ENCODE measurements at places on chromosomes 12 and 14. TPM values are rescaled to one million over a fixed set of nuclear protein-coding genes. Genes with fewer than 3 reads are reported as not detected.
A peak's percentile ranks its signal among the peaks of the same experiment; 100 is the strongest.

DNA sequence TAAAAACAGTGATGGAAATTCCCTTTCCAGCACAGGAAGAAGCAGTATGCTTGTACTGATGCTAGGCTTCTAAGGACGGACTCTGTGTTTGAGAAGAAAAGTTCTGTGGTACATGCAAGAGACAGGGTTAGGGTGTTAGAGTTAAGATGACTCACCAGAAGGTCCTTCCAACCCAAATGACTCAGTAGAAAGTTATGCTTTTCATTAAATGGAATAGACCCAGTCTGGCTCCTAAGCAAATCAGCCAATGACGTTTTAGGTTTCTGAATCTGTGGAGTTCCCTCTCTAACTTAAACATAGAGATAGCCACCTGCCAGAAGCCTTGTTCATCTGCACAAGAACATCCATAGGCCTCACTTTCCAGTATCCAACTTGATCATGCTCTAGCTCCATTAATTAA lies 5.7 kb downstream of the PTHLH start:
- no peak for DNase-seq

GRCh38 chr14:95044463-95045105 lies 112.7 kb downstream of the DICER1 start:
- DNase-seq, result no peak

The MORN3 gene
- 0.18 TPM for total RNA-seq

- DNase-seq, result no peak
These were observed 59.9 kb downstream of the DDHD1 start for GRCh38 chr14:53093206-53093605.

- DNase-seq, result no peak
These were observed 33.6 kb upstream of the TMX1 start for GRCh38 chr14:51206462-51206861.

The USP15 gene
- total RNA-seq, result 62.8 TPM

The E2F7 gene
- total RNA-seq, result 16.7 TPM

The VAMP1 gene
- total RNA-seq, result 46.9 TPM

GRCh38 chr12:1606021-1606622 lies 11.7 kb upstream of the FBXL14 start:
- no peak for DNase-seq

DNA sequence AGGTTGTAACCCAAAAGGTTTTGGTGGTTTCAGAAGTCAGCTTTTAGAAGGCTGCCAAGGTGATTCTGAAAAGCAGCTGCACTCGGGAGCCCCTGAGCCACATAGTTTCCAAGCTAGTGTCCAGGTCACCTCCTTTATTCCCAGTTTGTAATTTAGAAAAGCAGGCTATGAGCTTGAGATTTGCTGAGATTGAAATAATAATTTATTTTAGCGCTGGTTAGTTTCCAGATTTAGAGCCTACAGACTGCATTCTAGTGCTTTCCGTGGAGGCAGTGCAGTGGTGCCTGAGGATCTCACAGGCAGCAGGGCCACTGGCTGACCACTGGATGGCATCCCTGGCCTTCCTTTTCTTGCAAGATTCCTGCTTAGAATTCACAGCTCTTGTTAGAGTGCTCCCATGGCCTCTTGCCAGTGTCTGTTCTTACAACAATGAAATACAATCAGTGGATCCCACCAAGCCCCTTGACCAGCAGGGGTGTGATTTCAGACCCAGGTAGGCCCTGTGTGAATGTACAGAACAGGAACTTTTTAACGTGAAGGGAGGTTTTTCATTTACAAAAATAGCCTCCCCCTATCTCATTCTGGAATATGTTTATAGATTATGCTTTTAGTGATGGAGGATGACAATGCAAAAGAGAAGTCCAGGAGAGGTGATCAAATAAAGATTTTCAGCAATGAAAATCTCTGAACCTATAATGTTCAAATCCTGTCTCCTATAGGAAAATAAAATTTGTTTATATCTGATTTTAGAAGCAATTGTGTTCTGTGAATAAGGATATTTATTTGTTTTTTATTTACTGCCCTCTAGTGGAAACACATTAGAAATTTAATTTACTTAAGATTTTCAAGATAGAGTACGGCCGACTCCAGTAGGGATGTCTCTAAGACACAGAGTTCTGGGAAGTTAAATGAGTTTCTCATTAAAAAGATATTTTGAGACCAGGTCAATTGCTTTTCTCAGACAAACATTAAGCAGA lies 362.1 kb upstream of the STXBP6 start:
- DNase-seq, result peak; percentile 18

The GSG1 gene
- total RNA-seq, result not detected

- DNase-seq, result no peak
These were observed 213.4 kb downstream of the EGLN3 start for GRCh38 chr14:33737446-33737845.

DNA sequence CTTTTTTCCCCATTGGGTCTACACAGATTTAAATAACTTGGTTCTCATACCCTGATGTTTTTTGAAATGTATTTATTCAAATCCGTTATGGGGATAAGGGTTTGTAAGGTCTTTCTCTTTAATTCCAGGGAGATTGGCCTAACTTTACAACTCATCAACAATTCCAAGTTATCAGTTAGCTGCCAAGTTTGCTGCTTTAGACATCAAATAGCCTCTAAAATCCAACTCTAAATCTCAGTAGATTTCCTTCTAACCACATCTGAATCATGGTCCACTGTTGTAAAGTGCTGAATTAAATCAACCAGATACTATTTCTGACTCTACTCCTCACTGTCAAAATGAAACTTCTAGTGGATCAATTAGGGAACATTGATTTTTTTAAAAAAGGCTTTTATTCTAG lies 364.1 kb upstream of the E2F7 start:
- no peak for DNase-seq

DNA sequence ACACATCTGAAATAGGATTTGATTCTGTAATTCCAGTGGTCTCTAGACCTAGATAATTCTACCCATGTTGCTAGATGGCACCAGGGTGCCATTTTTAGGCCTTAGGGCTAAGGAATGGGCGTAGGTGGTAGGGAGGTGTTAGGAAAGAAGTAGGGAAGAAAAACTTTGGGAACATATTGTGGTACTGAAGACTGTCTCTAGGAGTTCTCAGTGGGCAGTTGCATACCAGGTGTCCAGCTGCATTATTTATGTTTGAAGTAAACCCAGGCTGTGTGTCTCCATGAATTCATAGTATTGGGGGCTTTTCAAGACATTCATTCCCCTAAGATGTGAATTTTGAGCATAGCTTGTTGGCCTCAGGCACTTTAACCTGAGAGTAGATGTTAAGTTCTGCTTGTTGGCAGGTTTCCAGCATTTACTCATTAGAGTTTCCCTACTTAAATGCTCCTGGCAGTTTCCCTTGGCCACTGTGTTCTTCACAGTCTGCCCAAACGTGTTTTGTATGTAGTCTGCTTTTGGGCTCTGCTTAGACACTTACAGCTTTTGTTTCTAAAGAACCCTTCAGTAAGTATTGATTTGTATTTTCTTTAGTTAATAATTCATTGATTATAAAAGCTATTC lies 31.5 kb upstream of the CCT2 start:
- no peak for DNase-seq

DNA sequence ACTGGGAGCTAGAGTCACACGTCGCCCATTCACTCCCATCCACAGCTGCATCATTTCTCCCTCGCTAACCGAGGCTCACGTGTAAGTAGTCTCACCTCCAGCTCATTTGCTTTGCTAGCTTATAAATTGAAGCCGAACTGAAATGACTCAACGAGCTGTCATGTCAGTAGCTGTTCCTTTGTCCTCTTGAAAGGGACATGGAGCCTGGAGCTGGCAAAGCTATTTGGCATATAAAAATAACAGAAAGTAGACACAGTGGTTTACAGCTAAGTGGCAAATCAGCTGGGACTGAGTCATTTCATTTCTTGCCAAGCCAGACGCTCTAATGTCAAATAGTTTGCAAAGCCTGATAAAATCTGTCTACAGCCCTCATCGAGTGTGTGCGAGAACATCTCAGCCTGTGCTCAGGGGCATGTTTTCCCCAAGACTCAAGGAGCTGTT lies 114.4 kb upstream of the TMEM233 start:
- no peak for DNase-seq

DNA sequence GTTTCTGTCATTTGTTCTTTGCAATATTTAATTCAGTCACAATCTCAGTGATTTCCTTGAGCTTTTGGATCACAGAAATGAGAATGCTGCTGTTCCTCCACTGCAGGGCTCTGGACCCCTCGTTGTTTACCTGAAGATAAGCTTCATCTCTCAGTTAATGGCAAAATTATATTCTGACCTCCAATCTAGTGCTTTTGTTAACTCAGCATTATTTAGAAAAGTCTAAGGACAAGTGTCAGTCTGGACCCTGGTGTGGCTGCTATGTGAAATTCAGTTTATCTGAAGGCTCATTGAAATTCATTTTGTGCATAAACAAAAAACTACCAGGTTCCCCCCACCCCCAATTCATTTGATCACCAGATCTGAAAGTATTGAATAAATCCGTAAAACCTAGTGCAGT lies 84.7 kb downstream of the PTPRO start:
- DNase-seq, result no peak

GRCh38 chr12:116773276-116773731 lies 35.2 kb downstream of the RNFT2 start:
- DNase-seq, result peak; percentile 27

DNA sequence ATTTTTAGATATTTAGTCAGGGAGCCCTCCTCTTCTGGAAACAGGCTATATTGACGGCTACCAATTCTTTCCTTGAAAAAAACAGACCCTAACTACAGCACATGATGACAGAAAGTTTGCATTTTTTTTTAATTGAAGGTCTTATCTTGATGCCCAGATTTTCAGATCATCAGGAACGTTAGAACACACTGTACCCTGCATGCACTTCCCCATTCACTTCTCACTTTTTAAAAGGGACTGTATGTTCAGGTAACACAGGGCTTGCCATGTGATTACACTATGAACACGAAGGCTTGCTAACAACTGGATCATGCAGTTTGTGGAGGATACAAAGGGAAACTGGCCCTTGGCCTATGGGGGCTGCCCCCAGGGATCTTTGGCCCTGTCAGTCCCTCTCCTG lies 92.6 kb downstream of the RPS29 start:
- DNase-seq, result no peak

GRCh38 chr12:6345319-6346091 lies 3.6 kb upstream of the TNFRSF1A start:
- peak; percentile 53 for DNase-seq

The HOXC13 gene
- total RNA-seq, result not detected

GRCh38 chr14:94244182-94244581 lies 48.9 kb downstream of the SERPINA10 start:
- DNase-seq, result no peak

The TSPAN19 gene
- total RNA-seq, result not detected

The SMARCC2 gene
- 162 TPM for total RNA-seq

DNA sequence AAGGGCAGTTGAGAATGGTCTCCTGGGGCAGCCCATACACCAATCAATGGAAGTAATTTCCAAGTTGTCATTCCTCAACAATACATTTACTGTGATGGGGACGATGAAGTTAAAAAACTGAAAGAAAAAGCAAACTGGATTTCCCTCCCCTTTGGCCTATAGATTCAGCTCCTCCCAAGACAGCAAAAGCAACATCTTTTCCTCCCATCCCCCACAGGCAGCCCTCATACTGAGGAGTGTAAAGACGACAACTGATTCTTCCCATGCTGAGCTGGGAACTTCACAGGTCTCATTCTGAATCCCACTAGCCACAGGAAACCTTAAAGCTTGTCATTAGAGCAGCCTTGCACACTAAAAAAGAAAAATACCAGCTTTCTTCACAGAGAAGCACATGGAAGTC lies 48.5 kb downstream of the PITPNM2 start:
- DNase-seq, result no peak

GRCh38 chr12:64098709-64099354 lies 123.3 kb downstream of the KICS2 start:
- DNase-seq, result no peak

The NPFF gene
- not detected for total RNA-seq

The TESPA1 gene
- total RNA-seq, result 24.1 TPM

GRCh38 chr14:100165376-100165775 lies 5.9 kb upstream of the DEGS2 start:
- DNase-seq, result no peak

The PMCH gene
- total RNA-seq, result not detected

- no peak for DNase-seq
These were observed 747.3 kb downstream of the NRXN3 start for GRCh38 chr14:78917462-78917861.

The DPPA3 gene
- not detected for total RNA-seq

DNA sequence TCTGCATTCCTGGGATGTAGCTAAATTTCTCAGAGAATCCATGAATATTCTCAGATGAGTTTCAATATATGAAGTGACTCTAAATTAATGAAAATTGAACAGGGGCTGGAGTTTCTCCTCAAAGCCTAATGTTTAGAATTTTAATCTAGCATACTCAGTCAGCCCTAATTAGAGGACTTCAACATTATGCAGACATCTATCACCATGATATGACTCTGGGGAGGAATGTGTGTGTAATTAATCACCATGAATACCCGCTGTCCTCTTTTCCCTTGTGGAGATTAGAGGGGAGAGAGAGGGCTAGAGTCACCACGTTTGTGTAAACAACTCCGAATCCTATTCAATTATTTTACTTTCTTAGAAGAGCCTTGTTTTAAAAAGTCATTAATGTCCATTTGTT lies 698.6 kb upstream of the MDGA2 start:
- no peak for DNase-seq

GRCh38 chr14:90375934-90376333 lies 20.9 kb upstream of the CALM1 start:
- no peak for DNase-seq

- no peak for DNase-seq
These were observed 35.3 kb downstream of the SLC6A15 start for GRCh38 chr12:84877340-84877739.

The SLC38A4 gene
- not detected for total RNA-seq

- DNase-seq, result no peak
These were observed 145.9 kb downstream of the ALX1 start for GRCh38 chr12:85425926-85426325.

- no peak for DNase-seq
These were observed 442.4 kb upstream of the MGAT4C start for GRCh38 chr12:86698641-86698980.

GRCh38 chr12:113485330-113485729 lies 13.7 kb upstream of the LHX5 start:
- DNase-seq, result no peak

The CD69 gene
- 10.3 TPM for total RNA-seq

The SRGAP1 gene
- total RNA-seq, result 0.02 TPM

GRCh38 chr14:37899365-37899764 lies 303.9 kb downstream of the TTC6 start:
- DNase-seq, result no peak

The CFAP73 gene
- 39.2 TPM for total RNA-seq

The FLVCR2 gene
- total RNA-seq, result not detected

The SLC4A8 gene
- 6.7 TPM for total RNA-seq

The C3AR1 gene
- not detected for total RNA-seq

The TMEM132C gene
- not detected for total RNA-seq

DNA sequence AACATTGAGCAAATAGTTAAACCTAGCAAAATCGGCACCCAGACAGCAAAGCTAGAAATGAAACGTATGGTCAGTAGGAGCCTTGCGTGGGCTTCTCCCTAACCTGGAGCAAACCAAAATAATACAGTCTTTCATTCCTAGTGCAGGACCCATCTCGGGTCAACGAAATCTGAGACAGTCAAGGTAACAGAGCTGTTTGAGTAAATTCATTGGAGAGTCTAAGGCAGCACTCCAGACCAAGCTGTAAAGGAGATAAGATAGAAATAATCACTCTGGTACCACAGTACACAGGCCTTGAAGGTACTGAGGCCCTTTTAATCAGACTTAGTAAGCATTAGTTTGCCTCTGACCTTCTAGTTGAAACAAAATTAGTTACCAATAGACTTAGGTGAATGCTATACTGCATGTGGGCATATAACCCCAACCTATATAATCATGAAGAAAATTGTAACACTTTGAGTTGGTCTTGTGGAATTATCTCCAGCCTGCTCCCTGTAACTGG lies 54.4 kb upstream of the BICD1 start:
- no peak for DNase-seq

- no peak for DNase-seq
These were observed 18.8 kb downstream of the NCKAP5L start for GRCh38 chr12:49809381-49809905.
